AG20443 (cell line): ENCODE measurements at places on chromosomes 4 and X.

DNA sequence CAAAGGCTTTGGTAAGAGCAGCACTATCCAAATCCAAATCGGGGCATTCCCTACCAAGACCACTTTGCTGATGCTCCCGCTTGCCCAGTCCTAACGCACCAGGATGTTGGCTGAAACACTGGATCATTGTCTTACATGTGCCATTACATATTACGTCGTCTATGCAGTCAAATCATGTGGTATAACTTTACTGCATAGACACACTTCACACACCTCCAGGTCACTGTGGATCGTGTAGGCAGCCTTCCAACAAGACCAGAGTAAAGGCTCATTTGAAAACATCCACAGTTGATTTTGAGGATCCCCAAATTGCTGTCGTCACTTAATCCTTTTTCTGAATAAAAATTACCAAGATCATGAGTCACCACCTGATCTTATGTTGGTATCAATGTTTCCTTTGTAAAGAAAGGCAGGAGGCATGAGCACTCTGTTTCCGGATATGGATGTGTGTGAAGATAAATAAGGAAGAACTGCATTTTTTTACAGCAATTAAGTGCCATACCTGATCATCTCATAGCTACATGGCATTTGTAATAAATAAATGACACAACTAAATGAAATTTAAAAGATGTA is 18.5 kb downstream of the TENM3 start:
- no peak for DNase-seq

DNA sequence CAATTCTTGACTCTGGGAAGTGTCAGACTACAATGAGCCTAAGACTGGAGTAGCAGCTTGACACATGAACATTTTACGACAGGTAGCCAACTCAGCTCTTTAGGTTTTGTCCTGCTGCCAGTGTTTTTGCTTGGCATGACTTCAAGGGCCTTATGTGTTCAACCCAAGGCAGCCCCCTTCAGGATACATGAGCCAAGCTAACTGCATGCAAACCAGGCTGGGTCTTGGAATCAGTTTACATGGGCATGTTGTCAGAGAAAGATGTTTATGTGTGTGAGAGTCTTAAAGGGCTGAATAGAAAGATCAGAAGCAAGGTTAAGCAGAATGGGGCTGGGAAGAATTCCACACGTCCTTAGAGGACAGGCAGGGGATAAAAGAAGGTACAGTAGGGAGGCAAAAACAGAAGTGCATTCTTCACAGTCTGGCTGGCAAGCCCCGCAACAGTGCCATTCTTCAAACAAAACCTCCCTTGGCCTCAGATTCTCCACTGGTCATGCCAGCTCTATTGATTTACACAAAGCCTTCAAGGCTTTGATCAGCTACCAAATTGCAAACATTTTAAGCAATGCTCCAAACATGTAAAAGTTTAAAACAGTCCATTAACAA is 97.3 kb downstream of the NKX6-1 start:
- DNase-seq: no peak

- DNase-seq: no peak
Measured at GRCh38 chr4:141891260-141892120, 255.1 kb downstream of the IL15 start.

DNA sequence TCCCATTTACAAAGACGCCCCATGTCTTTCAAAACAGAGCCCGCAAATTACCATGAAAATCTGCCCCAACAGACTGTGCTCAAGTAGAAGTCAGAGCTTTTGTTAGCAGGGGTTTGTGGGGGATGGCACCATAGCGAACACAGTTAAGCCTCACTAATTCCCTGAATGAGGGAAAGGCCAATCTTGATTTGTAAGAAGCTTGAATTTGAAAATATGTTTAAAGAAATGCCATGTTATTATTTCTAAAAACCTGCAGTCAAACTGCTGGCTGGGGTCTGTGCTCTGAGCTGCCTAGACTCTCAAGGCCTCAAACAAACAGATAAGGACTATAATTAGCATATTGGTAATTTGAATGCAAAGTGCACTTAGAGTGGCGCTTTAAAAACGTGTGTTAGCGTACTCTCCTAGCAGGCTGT is 9.4 kb upstream of the PAK3 start:
- no peak for DNase-seq

DNA sequence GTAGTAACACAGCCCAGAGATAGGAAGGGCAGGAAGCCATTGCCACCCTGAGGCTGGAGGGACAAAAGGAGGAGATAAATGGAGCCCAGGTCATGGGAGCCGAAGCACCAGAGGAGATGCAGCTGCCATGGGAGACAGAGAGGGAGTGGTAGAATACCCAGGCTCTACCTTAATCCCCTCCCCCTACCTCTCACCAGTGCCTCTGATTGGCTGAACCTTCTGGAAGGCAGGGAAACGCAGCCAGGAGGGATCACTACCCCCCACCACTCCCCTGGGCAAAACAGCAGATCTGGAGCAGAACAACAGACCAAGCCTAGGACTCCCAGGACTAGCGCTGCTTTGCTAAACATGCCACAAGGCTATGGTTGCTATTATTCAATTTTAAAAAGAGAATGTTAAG is 114.2 kb downstream of the ZNF827 start:
- no peak for DNase-seq

- DNase-seq: no peak
Measured at GRCh38 chr4:3518511-3518880, 13.7 kb downstream of the LRPAP1 start.

DNA sequence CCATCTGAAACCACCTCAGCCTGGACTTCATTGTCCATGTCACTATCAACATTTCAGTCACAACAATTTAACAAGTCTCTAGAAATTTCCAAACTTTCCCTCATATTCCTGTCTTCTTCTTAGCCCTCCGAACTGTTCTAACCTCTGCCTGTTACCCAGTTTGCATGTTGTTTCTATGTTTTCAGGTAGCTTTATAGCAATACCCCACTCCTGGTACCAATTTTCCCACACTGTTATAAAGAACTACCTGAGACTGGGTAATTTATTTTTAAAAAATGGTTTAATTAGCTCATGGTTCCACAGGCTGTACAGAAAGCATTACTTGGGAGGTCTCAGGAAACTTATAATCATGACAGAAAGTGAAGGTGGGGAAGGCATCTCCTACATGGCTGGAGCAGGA is 679.2 kb upstream of the FRG1 start:
- no peak for DNase-seq

GRCh38 chr4:171846232-171846631 is 33.0 kb downstream of the GALNTL6 start:
- peak; percentile 38 for DNase-seq

GRCh38 chr4:137676357-137676998 is 144.2 kb upstream of the PCDH18 start:
- no peak for DNase-seq

- no peak for DNase-seq
Measured at GRCh38 chrX:118988911-118989310, 14.5 kb downstream of the LONRF3 start.

- peak; percentile 75 for DNase-seq
Measured at GRCh38 chr4:73653695-73654106, 33.5 kb upstream of the RASSF6 start.

- no peak for DNase-seq
Measured at GRCh38 chr4:134018846-134019245, 182.7 kb downstream of the PABPC4L start.

- no peak for DNase-seq
Measured at GRCh38 chr4:8252301-8253173, 17.0 kb upstream of the HTRA3 start.

GRCh38 chrX:108537005-108537404 is 97.4 kb downstream of the COL4A5 start:
- DNase-seq: peak; percentile 9

DNA sequence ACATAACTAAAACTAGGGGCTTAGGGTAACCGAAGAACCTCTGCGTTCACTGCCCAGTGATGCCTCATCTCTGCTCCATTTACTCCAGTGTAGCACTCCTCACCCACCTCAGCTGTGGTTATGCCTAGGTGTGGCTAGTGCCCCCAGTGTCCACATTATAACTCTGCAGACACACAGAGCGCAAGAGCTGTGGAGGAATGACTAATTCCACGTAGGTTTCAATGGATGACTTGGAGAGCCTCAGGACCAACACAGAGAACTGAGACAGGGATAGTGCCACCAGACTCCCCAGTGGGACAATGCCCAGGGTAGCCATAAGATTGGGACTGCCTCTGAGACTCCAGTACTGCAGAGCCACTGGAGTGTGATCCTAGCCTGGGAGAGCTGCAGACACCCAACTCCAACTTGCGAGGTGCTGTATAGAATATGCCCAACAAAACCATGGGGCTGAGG is 542.4 kb upstream of the DIPK2B start:
- DNase-seq: peak; percentile 28

GRCh38 chr4:136838607-136839006 is 693.7 kb downstream of the PCDH18 start:
- DNase-seq: no peak

GRCh38 chr4:74635490-74636123 is 158.7 kb downstream of the BTC start:
- no peak for DNase-seq

- peak; percentile 45 for DNase-seq
Measured at GRCh38 chrX:54807524-54808108, at the start of gene MAGED2. Gene MAGED2, plus strand, starts transcription at chrX:54807745. Its CDS starts 1,587 bp downstream, at chrX:54809332.

- no peak for DNase-seq
Measured at GRCh38 chrX:72023071-72023470, 108.6 kb downstream of the RTL5 start.

DNA sequence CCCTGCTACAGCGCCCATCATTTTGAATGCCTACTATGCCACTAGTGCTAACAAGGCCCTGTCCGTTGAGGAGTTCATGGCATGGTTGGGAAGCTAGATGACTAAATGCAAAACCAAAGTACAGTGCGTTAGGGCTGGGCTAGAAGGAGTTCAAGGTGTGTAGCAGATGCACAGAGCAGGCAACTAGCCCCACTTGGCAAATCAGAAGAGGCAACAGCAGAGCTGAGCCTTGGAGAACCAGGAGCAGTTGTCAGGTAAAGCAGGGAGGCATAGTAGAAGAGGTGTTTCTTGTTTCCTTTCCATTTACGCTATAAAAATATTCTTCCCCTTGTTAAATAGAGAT is 146.6 kb upstream of the CPEB2 start:
- DNase-seq: no peak

DNA sequence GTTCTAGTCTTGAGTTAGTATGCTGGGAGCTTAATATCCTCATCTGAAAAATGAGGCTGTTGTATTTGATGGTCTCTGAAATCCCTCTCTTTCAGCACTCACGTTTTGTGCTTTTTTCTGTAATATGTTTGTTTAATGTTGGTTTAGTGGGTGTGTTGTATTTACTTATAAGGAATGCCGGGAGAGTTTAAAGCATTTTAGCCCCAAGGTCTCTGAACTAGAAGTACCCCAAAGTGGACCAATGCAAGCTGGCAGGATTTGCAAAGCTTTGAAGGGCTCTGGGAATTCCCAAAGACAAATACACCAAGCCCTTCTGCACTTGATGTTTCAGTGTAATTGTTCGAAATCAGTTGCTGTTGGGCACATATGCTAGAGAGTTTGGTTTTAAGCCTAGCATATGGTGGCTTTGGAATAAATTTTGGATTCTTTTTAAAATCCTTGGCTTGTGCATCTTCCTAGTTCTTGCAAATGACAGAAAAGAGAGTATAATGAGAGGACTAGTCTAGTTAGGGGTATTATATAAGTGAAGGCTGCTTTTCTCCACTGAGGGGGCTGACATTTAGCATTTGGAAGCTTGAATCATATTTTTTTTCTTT is 371.4 kb upstream of the BOD1L1 start:
- no peak for DNase-seq

- no peak for DNase-seq
Measured at GRCh38 chrX:46029777-46030176, 515.4 kb downstream of the ZNF674 start.

DNA sequence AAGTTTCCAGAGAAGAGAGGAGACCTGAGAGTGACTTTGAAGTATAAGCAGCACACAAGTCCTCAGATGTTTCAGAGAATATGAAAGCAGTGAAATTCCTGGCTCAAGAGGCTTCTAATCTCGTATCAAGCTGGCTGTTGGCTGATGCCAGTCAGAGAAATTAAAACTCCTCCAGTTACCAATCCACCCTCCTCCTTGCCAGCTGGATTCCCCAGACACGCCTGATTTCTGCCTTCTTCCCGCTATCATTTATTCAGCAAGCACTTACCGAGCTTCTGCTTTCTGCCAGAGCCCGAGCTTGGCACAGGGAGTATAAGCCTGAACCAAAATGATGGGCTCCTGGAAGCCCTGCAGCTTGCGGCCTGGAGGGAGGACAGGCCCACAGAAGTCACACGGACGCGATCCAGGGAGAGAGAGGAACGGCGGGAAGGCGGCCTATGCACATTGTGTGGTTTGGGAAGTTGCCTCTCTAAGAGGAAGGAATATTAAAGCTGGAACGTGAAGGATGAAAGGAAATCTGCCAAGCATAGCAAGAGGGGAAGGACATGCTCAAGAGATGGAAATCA is 102.4 kb upstream of the TBL1X start:
- no peak for DNase-seq

- no peak for DNase-seq
Measured at GRCh38 chrX:97638621-97639020, 754.9 kb downstream of the RPA4 start.

- DNase-seq: peak; percentile 64
Measured at GRCh38 chr4:688854-689681, at the start of gene SLC49A3. Gene SLC49A3, minus strand, starts transcription at chr4:689151. Its CDS starts 24 bp downstream, at chr4:689127.

DNA sequence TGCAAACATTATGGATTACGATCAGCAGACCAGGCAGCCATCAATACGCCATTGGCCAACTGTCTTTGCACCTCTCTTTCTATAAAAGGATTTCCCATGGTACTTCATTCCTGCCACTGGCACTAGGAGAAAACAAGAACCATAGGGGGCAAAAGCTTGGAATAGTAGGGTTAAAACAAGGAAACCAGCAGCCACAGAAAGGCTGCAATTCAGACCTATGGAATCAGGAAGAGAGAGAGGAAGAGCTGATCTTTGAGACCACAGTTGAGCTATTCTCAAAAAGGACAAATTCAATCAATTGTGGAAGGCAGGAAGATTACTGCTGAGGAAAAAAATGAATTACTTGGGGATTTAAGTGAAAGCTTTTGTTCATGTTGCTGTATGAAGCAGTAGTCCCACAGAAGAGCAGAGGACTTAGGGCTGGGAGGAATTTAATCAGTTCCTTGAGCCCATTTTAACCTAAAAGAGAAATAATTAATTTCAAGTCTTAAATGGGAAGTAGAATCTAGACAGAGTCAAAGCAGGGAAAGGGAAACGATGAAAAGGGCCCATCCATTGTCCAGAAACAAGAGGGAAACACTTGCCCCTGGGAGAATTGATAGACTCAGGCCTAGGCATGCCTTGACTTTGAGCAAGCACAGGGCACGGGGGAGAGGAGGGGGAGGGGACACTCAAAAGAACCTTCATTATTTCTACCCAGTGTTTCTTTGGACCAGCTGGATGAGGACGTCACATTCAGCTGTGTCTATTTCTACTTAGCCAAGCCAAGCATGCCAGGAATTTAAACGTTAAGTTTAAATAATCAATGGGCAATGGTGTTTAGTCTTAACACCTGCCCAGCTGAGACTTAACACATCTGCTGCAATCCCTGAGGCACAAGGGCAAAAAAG is 50.7 kb downstream of the SCD5 start:
- DNase-seq: no peak

DNA sequence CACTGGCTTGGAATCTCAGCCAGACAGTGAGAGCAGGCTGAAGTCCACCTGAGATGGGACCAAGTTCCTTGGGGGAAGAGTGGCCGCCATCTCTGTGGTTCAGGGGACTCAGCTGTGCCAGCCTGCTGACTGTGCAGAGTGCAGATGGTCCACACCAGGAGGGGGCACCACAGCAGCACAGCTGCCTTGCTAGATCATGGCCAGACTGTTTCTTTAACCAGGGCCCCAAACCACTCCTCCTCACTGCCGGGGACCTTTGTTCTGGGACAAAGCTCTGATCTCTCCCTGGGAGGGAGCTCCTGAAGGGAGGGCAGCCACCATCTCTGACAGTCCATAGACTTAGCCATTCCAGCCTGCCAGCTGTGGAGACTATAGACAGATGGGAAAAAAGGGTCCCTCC is 2189.6 kb downstream of the PCDH7 start:
- DNase-seq: no peak
